ENCODE measurements at places on chromosomes 3 and 15.

DNA sequence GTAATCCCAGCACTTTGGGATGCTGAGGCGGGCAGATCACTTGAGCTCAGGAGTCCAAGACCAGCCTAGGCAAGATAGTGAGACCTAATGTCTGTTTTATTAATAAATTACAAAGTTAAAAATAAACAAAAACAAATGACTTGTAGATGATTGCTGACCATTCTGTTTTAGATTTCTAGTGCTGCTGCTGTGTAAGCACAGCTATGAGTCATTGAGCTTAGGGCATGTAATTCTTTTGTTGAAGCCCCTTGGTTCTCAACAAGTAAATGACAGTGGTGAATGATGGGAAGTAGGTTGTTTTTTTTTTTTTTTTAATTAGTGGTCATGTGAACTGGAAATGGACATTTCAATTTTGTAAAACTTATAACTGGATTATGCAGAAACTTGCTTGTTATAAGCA, 63.3 kb downstream of the LEO1 start:
- DNase-seq, result no peak

GRCh38 chr3:182027366-182027765, 315.6 kb downstream of the SOX2 start:
- no peak for DNase-seq

GRCh38 chr15:58053315-58054153, 12.0 kb downstream of the ALDH1A2 start:
- DNase-seq, result no peak

GRCh38 chr3:75737831-75738493, 47.4 kb downstream of the ZNF717 start:
- no peak for DNase-seq

GRCh38 chr3:130619196-130619595, 102.2 kb downstream of the COL6A6 start:
- no peak for DNase-seq

DNA sequence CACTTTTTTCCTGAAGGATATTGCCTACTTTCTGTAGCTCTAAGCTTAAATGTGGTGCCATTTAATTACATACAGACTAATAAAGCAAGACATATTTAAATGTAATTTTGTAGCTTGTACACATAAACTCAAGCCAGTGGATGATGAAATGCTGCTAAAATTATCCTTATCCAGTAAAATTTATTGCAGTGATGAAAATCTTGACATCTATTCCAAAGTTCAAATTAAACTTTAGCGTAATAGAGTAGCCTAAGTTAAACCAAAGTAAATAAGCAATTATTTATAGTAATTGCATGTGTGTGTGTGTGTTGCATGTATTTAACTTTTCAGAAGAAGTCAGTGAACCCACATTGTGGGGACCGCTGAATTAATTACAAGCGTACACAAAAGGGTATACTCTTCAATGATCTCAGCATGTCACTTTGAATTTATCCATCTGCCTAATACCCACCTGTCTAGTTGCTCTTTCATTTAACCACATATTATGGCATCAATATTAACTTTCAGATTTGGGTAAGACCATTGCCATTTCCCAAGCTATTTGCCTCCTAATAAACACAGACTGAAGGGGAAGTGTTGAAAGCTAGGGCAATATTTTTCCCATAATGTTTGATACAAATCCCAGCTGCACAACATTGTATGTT, 85.0 kb downstream of the MECOM start:
- no peak for DNase-seq

- no peak for DNase-seq
Observed at GRCh38 chr15:25792128-25792527, 71.0 kb downstream of the ATP10A start.
